ENCODE measurements at places on chromosomes 4 and X. TPM values are rescaled to one million over a fixed set of nuclear protein-coding genes. Genes with fewer than 3 reads are reported as not detected.

GRCh38 chrX:147779173-147779572 lies 132.5 kb upstream of the FMR1 start:
- DNase-seq, result no peak

- no peak for DNase-seq
Measured at GRCh38 chr4:1222036-1222789, 26.7 kb downstream of the CTBP1 start.

- DNase-seq, result peak; percentile 14
Measured at GRCh38 chr4:76420762-76421581, at the start of gene CCDC158. Gene CCDC158 (minus strand): TSS chr4:76421141. CDS start chr4:76403207, 17,934 bp downstream.

DNA sequence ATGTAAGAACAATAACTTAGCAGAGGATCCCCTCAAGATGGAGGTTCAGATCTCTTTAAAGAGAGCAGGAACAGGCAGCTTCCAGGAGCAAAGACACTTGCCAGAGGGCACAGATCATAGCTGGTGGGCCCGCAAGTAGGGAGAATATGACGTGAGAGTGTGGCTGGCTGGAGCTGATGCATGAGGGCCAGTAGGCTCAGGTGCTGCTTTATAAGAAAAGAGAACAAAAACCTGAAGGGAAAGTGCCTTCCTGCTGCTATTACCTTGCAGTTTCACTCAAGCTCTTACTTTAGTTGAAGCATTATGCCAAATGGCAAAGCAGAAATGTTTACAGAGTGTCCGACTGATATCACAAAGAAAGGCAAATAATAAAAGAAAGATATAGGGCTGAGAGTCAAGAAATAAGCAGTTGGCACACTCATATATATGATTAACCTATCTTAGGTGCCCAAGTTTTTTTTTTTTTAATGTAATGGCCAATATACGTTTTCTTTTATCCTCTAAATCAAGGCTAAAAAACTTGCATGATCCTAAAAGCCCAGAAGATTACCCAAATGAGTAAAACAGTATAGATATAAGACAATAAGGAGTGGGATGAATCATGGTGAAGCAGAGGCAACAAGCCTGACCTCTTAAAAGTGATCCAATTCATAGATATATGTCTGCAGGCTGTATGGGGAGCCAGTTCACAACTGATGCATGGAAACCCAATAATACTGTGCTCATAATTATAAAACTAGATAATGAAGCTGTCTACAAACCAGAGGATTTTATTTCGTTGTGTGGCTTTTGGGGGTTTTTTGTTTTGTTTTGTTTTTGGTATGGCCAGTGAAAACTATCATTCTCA lies 12.6 kb downstream of the NR0B1 start:
- no peak for DNase-seq

GRCh38 chr4:111641813-111642579 lies 503.3 kb upstream of the FAM241A start:
- peak; percentile 70 for DNase-seq

GRCh38 chrX:111308039-111308438 lies 37.8 kb upstream of the CAPN6 start:
- DNase-seq, result peak; percentile 57

DNA sequence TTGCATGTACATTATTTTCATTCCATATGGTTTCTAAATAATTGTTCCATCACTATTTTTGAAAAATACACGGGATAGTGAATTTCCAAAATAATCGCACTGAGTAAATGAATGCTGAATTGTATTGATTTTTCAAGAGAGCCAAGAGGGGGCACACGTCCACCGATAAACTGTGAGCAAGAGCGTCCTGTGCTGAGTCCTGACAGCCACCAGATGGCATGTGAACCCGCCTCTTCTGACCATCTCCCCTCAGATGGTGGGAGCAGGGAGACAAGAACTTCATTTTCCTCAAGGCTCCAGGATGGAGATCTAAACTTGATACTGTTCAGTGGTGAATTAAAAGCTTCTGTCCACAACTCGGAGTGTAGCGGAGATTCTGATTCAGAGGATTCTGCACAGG lies 30.6 kb upstream of the IL9R start:
- DNase-seq, result no peak

DNA sequence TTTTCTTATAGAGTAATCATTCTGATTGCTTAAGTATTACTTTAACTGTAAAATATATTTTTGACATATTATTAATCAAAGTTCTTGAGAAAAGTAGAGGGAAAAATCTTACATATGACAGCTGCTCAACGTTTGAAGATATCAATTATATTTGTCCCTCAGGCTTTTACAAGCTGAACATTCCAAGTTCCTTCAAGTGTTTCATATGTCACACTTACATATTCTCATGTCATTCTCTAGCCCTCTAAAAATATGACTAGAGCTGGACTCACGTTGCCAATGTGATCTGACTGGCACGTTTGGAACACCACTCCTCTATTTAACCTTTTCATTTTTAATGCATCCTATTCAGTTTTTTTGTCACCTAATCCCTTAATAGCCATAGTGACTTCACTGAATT lies 492.9 kb downstream of the PCDH18 start:
- DNase-seq, result no peak

GRCh38 chr4:76013540-76013939 lies 6.2 kb upstream of the CXCL9 start:
- no peak for DNase-seq

DNA sequence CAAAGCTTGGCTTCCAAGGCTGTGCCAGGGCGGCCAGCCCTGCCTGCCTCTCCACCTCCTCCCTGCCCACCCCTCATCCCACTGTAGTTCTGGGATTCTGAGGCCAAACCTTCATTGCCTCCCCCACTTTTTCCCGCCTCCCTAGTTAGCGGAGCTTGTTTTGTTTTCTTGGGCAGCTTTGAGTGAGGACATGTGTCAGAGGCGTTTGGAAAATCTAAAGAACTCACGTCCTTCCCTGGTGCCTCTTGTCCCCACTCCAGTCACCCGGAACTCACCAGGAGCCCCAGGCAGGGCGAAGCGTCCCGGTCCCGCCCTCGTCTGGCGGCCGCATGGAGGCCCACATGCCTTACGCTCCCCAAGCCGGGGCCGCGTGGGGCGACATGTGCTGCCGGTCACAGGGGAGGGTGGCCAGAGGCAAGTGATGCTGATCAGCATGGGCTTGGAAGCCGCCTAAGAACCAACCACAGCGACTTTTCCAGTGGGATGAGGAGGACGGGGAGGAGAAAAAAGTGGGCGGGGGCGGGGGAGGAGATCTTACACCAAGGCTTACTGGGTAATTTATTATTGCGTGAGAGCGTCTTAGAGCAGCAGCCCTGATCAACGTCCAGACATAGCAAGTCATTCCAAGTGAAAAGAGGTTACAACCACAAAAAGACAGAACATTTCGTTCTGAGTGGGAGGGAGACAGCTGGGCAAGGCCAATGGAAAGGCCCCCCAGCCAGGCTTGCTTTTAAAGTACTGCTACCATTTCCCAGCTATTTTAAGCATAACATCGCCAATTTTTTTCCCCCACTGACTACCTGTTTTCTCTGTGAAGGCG lies 48.5 kb downstream of the PRPS1 start:
- peak; percentile 80 for DNase-seq

DNA sequence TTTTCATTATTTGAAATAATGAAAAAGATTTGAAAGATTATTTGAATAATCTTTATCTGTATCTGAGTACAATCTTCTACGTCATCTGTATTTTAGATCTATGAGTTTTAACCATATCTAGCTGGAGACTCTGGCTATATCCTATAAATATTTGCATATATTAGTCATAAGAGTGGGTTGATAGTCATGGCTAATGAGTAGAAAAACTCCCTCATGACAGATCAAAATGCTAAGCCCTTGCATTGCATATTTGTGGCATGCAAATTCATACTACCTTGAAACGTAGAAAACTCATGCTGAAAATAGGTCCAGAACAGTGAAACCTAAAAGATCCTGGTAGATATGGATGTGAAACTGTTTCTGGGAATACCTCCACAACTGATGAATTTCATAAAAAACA lies 291.3 kb downstream of the GALNTL6 start:
- DNase-seq, result no peak

- no peak for DNase-seq
Measured at GRCh38 chr4:184792334-184792733, 33.4 kb downstream of the ACSL1 start.

- no peak for DNase-seq
Measured at GRCh38 chr4:39825741-39826231, 127.8 kb downstream of the UBE2K start.

Gene CDKL5
- 5.6 TPM for polyA plus RNA-seq

Gene SOWAHD
- 1.1 TPM for polyA plus RNA-seq

Gene CACNA1F
- not detected for polyA plus RNA-seq

Gene ADH1B
- 10.2 TPM for polyA plus RNA-seq

Gene ZNF630
- 2.4 TPM for polyA plus RNA-seq

Gene SPANXN4
- polyA plus RNA-seq, result not detected

Gene C4orf36
- 0.35 TPM for polyA plus RNA-seq

Gene FAT1
- polyA plus RNA-seq, result 107 TPM

Gene MAGEB6
- polyA plus RNA-seq, result not detected

All from hindlimb muscle (tissue), 1 donor.